Anterior cingulate cortex (tissue), 58 donors: ENCODE measurements at places on chromosomes 5 and 9.

DNA sequence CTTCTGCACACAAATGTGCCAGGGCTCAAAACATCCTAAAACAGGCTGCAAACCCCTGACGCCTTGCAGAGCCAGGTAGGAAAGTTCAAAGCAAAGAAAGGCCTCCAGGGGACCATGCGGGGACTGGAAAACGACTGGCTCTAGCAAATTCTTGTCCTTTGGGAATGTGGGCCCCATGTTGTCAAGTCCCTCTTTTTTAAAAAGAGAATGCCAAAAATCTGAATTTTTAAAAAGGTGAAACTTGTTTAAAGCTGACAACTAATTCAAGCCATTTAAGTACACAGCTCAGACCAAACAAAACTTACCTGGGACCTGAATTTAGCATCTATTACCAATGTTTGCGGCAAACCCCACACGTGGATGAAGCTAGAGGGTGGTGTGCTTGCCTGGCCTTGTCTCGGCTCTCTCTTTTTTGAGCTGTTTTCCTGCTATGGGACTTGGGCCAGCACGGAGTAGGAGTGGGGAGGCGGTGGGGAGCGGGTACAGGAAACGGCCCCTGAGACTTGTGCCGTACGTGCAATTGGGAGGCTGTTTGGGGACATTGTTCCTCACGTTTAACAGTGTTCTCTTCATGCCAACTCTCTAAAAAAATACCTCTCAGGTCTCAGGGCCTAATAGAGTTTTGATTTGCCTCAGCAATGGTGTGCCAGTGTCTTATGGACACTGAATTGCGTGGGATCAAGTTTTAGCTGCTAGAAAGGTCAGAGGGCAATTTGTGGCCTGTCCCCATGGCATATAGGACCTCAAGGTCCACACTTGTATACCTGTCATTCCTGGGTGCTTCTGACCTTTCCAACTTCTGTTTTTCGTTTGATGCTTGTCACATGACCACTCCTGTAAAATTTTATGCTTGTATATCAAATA lies 15.1 kb upstream of the PHF19 start:
- no peak for DNase-seq

DNA sequence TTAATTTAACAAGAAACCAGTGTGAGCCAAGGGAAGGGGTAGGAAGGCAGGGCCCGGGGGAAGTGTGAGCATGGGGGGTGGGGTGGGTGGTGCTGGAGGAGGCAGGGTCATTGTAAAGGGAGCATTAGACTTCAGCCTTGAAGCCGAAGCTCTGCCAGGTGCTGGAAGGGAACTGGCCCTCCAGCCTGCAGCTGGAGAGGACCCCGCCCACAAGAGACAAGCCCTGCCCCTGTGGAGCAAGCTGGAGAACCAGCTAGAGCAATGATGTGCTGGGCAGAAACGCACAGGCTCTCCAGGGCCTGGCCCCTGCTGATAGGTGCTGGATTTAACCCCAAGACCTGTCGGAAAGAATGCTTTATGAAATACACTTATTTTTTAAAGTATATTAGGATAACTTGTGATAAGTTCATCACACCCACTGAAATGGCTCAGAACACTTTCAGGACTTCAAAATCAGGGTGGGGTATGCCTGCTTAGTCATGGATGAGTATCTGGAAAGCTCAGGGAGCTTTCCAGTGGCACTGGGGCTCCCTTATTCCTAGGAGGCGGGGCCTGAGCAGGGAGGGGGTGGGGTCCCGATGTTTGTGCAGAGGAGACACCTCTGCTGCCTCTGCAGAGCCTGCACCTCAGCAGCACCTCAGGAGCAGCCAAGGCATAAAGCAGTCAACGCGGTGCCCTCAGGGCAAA lies 27.1 kb downstream of the UBE2QL1 start:
- DNase-seq: no peak

- DNase-seq: peak; percentile 79
Measured at GRCh38 chr5:140174465-140175366, at the start of gene CYSTM1. Gene CYSTM1 (plus strand): TSS chr5:140175188. CDS start chr5:140194466, 19,278 bp downstream.

DNA sequence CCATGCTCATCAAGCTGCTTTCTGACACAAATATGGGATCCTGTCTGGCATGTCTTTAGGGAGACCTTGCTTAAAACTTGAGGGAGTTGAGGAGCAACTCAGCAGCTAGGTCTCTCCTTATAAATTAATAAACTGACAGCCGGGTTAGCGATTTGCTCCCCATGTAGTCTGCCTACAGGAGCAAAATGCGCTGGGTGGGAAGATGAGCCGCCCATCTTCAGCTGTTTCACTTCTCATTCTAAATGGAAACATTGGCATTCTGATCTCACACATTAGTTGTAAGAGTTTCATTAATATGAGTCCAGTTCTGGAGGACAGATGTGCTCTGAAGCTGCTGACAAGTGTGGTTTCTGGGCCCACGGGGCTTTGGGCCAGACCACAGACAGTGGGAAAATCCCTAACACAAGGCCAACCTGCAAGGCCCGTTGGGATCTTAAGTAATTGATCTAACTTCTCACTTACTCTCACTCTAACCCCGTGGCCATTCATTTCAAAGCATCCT lies 197.0 kb downstream of the MCTP1 start:
- no peak for DNase-seq

DNA sequence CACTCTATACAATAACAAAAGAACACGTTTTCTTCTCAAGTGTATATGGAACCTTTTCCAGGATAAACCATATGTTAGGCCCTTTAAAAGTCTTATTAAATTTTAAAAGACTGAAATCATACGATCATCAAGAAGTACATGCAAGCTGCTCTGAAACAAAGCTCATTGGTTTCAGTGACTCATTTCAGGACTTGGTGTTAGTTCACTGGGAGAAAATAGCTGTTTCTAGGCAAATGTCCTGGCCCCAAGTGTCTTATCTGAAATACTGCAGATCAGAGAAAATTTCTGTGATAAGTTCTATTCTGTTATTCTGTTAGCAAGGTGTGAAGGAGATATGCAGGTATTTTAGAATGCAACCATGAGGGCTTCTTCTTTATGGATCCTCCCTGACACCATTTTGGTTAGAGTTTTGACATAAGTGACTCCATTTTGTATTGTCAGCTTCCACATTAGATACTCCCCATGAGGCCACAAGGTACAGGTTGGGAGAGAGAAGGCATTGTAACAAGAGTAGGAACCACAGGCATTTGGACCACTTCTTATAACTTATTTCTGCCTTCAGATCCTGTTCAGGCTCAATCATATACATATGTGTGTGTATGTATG lies 7.5 kb upstream of the CCDC180 start:
- DNase-seq: no peak

GRCh38 chr9:104895572-104895971 lies 32.4 kb downstream of the ABCA1 start:
- no peak for DNase-seq

DNA sequence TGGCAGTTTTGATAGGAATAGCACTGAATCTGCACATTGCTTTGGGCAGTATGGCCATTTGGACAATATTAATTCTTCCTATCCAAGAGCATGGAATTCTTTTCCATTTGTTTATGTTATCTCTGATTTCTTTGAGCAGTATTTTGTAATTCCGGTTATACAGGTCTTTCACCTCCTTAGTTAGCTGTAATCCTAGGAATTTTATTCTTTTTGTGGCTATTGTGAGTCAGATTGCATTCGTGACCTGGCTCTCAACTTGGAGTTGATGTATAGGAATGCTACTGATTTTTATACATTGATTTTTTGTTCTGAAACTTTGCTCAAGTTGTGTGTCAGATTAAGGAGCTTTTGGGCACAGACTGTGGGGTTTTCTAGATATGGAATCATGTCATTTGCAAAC lies 24.0 kb downstream of the TMEM161B start:
- no peak for DNase-seq

DNA sequence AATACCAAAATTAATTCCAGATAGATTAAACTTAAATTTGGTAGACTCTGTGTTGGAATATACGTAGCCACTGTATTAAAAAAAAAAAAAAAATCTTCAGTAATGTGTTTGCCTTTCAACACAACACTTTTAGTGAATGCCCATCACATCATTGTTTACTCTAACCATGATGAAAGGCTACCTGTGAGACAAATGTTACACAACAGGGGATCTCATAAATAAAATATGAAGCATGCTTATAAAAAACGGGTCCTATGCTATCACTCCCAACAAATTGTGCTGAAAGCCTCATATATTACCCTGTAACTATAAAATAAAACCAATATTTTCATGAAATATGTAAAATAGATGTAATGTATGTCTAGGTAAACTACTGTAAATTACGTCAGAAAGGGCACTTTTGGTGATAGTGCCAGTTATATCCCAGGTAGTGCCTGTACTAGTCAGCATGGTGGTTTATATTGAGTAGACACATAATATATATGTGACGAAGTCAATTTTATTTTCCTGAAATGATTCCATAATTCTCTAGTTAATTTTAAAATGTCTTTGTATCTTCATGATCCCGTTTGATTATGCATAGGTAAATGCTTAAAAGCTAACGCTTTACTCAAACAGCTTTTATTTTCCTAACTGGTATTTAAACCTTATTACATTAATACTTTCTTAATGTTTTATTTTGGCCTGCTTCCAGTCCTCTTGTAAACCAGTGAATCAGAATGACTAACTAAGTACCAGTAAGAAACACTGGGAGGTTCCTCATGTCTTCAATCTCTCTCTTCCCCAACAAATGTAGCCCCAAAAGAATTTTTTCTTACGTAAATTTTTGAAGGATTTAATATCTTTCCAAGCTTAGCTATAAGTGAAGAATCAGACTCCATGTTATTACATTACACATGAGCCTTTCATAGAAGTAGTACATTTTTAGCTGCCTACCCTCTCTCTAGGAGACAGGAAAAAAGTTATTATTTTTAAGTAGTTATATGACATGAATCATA lies 420.3 kb downstream of the GABRG2 start:
- no peak for DNase-seq

DNA sequence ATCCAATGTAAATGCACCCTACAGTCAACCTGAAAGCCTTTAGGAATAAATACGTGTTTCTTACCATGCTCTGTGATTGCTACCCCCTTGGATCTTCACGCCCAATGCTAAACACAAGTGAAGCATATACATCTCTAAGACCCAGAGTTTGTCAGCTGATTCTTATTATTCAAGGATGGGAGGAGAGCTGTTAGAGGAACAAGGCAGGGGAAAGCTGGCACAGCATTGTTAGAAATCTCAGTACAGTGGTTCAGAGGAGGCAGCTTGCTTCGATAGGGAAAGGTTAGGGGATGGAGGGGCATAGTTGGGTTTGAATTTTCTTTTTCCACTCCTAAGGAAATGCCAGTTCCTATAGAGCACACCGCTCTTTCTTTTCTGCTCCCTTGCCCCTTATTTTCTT lies 16.7 kb upstream of the TAF11L2 start:
- no peak for DNase-seq

DNA sequence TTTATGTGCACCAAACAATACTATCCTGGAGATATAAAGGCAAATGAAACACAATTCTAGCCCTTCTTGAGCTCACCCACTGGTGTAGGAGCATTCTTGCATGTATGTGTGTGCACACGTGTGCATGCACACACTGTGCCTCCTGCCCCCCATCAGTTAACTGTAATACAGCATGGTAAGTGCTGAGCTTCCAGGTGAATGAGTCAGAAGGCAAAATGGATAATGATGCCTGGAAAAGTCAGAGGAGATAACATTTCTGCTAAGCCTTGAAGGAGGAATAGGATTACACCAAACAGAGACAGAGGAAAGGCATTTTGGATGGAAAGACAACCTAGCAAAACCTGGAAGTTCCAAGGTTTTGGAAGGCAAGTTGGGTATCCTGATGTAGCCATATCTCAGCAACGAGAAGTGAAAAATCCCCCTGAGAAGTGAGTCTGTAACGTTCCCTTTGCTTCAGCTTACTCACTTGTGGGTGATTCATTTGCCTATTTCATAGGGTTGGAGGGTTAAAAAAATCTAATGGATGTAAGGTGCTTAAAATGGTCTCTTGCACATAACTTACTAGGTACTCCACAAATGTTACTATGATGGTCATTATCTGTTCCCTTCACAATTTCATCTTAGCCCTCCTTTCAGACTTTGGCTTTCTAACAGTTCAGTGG lies 101.4 kb upstream of the STC2 start:
- DNase-seq: no peak

DNA sequence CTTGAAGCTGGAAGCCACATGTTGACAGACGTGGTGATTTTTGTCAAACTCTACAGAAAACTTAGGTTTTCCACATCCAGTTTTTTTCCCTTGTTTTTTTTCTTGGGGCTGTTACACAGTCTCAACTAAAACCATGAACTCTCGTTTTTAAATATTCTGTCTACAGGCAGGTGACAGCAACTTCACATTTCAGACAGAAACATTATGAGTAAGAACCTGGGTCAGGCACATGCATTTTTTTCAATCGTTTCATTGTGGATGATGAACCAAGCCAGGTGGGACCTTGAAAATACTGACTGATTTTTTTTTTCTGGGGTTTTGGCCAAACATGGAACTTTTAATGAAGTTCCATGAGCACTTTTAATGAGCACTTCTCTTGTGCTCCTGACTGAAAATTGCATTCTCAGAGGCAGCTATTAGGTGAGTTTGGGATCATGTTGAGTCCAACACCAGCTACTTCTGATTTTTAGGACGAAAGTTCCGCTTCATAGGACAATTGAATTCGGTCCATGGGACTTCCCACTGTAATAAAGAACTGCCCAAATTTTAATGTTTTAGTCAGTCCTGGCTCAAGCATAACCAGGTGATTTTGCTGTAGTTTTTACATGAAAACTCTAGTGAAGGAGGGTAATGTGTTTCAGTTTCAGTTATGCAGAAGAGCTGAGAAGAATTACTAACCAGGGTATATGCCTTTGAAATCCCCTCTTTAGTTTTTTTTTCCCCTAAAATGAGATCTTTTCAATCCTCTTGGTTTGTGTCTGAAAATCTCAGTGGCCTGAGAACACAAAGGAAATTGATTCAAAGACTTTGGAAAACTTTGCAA lies 93.2 kb upstream of the ADAMTS16 start:
- DNase-seq: no peak

DNA sequence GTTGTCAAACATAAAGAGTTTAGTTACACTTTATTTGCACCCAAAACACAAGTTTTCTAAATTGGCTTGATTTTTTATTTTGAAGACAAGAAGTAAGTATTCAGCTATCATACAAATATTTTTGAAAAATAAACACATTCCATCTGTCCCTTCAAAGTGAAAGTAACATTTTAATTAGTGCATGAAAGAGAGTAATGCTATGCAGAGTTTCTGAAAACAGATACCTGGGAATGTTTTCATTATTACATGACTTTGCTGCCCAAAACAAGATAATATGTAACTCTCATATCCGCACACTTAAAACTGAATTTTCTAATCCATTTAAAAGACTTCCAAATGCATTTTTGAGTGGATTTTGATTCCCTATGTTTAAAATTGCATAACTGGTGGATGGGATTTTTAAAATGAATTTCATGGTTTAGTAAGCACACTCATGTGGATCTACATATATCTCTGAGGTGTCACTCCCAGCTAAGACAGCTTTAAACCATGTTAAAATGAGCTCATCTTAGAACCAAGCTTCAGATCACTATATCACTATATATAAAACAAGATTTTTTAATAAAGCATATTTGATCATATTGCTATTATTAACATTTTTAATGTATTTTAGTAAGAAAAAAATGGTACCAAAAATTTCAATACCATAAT lies 127.5 kb downstream of the ATPSCKMT start:
- no peak for DNase-seq

DNA sequence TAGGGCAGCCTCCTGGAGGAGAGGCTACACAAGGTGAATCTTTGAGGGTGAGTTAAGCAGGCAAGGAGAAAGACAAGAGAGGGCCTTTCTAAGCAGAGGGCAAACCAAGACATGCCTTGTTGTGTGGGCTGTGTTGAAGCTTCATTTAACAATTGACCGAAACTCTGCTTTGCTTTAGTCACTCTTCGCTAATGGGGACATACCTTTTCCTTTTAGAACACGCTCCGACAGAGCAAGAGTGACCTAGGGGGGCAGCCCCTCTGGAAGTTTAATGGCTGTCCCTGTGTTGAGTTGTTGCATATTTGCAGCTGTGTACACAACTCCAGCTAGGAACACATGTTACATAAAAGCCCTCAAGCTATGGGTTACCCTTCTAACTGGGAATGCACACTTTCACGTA lies 218.1 kb upstream of the WWC1 start:
- DNase-seq: no peak
